ENCODE measurements at places on chromosomes 3 and 15.

DNA sequence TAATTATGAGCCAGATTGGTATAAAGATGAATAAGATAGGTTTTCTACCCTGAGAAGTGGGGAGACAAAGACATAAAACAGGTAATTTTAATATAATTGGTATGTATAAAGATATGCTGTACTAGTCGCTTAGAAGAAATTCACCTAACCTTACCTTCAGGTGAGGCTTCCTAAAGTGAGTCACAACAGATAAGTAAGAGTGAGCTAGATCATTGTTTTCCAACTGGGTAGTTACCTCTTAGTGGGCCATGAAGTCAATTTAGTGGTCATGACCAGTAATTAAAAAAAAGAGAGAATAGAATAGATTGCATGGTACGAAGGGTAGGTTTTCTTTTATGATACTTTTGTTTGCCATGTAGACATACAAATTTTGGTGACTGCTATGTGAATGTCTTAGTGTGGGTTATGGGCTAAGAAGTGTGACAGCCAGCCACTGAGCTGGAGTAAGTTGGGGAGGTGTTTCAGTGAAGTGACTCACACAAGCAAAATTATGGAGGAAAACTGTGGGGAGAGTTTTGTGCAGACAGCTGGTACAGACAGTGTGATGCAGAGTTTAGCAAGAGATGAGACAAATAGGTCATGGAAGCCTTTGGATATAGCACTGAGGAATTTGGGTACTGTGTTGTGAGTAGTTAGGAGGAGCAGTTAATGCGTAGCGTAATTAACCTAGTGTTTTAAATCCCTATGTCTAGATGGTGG is 8.2 kb downstream of the TRNT1 start:
- no peak for DNase-seq

- DNase-seq: no peak
Observed at GRCh38 chr3:134388292-134388691, 14.0 kb upstream of the AMOTL2 start.

DNA sequence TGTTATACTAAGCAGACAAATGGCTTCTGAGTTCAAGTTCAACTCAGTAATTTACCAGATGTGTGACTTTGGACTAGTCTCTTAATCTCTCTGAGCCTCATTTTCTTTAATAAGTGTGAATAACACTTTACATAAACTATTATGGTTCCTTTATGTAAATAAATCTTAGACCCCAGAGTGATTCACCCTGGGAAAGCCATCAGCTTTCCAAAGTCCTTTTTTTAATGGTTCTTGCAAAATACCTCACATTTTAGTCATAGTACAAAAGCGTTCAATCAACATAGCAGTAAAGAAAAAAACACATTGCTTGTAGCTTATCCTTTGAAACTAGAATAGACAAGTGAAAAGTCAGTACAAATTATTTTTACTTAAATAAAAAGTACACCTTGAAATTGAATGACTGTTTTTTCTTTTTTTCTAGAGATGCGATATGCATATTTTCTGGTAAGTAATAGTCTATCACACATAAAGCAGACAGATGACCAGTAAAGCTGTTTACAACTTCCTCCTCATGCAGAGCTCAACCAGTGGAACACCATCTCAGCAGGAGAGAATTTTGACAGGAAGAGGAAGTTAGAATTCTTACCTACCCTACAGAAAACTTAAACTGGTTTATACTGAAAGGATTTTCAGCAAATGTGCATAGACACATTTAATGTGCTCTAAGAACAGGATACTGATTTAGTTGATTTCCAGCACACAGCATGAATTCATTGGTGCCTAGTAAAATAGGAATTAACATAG is 123.0 kb upstream of the AGBL1 start:
- no peak for DNase-seq

- DNase-seq: no peak
Observed at GRCh38 chr3:64143409-64144130, 81.7 kb downstream of the PRICKLE2 start.

DNA sequence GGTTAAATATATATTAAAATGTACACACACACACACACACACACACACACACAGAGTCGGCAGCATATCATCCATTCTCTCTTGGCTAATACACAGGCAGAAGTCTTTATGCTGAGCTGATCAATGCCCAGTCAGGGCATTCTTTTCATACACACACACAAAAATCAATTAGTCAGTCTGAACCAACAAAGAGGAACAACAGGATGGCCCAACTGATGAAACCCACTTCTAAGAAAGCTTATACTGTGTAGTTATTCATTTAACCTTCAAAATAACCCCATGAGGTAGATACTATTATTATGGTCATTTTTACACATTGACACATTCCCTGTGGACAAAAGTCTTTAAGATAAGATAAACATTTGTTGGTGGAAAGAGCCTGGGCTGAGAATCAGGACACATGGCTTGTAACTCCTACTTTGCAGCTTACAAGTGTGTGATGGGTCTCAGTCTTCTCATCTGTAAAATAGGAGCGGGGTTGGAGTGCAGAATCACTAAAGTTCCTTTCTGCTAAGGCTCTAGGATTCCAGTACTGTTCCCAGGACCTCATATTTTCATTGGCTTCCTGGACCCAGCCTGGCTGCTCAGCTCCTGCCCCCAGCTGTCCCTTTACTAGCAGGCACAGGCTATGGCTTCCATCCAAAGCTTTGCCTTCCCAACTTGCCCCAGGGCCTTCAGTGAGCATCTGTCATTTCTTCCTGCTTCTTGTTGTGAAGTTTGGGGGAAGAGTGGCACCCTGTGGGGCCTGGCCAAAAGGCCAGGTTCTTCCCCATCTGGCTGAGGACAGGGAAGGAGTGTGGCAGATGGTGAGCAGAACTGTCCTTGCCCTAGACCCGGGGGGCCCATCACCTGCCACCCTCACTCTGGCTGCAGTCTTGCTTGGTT is 27.2 kb upstream of the GLCE start:
- DNase-seq: no peak

DNA sequence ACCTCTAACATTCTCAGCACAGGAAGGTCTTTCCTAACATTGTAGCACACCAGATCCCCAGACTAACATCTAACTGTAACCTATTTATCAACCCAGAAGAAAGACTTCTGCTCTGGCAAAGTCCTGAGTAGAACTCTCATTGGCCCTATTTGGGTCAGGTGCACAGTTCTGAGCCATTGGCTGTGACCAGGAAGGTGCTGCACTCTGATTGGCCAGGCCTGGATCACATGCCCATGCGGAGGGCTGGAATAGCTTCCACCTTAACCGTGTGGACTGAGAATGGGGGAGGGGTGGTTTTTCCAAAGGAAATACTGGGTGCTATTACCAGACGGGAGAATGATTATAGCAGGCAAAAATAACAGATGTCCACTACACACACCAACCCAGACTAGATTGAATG is 11.5 kb downstream of the FEZF2 start:
- DNase-seq: no peak

- no peak for DNase-seq
Observed at GRCh38 chr3:126516152-126516935, 1.2 kb downstream of the UROC1 start.

DNA sequence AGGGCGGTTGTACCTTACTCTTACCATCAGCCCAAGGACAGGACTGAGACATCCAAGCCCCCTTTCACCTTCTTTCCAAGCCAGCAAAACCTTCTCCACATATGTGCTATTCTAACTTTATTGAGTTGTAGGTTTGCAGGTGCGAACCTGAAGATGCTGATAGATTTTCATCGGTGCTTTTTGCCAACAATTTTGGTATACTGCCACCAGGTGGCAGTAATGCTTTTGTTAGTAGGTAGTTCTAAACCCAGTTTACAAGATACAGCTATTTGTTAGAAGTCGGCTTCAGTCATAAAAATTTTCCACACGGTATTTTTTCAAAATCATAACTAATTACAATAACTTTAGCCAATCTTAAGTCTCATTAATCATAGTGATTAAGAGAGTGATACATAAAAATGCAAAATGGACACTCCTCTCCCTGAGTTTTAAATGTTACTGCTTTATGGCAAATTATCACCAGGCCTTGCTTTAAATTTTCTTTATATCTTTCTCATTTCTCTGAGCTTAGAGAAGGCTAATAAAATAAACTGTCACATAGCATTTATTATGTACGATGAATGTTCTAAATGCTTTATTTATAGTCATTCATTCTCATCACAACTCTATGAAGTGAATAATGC is 636 bp downstream of the TBC1D21 start:
- no peak for DNase-seq

- DNase-seq: no peak
Observed at GRCh38 chr3:31358473-31359070, 174.2 kb upstream of the STT3B start.

- DNase-seq: no peak
Observed at GRCh38 chr3:5133239-5134018, 11.3 kb downstream of the ARL8B start.

DNA sequence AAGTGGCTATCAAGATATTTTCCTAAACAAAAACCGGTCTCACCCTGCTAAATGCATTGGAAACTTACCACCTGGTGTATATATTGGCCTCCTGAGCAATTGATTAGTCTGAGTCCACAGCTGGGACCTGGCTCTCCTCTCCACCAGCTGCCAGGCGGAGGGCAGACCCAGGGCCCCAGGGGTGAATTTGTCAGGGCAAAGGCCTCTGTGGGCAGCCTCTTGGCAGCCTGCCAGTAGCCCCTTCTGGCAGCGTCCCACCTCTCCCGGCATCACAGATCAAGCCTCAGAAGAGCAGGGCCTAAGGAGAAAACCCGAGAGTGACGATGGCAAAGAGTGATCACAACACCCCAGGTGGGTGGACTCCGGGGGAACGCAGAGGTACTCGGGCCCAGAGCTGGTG is 43.0 kb upstream of the IDH2 start:
- DNase-seq: no peak

- no peak for DNase-seq
Observed at GRCh38 chr3:78588906-78589621, 1178.7 kb downstream of the ROBO1 start.

GRCh38 chr3:170352936-170353335 is 4.6 kb upstream of the SKIL start:
- DNase-seq: no peak

DNA sequence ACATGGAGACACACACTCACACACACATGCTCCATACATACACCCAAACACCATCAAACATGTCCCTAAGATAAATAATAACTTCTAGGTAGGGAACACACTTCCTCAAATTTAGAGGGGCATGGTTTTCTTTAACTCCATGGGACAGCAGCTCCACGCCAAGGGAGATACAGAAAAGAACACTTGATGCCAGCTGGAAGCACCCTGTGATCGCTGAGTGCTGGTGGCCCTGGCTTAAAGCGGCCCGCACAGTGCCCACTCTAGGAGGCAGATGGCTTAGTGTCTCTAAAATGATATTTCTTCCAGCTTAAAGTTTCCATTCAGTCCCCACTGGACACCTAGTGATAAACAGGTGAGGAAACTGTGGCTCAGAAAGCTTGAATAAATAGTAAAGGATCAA is 232.9 kb downstream of the UACA start:
- no peak for DNase-seq

DNA sequence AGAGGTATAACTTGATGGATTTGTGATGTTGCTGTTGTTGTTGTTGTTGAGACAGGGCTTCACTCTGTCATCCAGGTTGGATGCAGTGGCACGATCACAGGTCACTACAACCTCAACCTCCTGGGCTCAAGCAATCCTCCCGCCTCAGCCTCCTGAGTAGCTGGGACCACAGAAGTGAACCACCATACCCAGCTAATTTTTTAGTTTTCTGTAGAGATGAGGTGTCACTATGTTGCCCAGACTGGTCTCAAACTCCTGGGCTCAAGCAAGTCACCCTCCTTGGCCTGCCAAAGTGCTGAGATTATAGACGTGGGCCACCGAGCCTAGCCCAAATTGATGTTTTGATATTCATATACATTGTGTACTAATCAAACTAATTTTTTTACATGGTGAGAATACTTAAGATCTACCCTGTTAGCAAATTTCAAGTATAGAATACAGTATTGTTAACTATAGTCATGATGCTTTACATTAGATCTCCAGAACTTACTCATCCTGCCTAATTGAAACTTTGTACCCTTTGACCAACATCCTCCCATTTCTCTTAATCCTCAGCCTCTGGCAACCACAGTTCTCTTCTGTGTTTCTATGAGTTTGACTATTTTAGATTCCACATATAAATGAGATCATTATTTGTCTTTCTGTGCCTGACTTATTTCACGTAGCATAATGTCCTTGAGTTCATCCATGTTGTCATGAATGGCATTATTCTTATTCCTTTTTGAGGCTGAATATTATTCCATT is 23.2 kb downstream of the LMCD1 start:
- DNase-seq: no peak

DNA sequence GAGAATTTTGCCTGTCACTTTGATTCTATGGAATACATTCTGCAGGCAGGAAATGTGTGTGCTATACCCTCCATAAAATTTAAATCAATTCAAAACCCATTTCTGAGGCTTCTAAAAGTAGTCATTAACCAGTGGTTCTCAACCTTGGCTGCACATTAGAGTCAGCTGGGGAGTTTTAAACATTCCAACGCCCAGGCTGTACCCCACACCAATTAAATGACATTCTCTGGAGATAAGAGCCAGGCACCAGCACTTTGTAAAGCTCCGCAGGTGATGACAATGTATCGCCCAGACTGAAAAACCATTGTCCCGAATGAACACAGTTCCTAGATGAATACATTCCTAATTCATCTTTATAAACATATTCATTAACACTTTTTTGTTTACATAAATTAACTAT is 110.6 kb upstream of the MB21D2 start:
- no peak for DNase-seq

All from stimulated activated CD8-positive, alpha-beta memory T cell treated with anti-CD3 and anti-CD28 coated beads, Interleukin-15, amount 100 ng/mL, for 4 hours (primary cell).